ENCODE measurements at places on chromosomes 1 and 21.

DNA sequence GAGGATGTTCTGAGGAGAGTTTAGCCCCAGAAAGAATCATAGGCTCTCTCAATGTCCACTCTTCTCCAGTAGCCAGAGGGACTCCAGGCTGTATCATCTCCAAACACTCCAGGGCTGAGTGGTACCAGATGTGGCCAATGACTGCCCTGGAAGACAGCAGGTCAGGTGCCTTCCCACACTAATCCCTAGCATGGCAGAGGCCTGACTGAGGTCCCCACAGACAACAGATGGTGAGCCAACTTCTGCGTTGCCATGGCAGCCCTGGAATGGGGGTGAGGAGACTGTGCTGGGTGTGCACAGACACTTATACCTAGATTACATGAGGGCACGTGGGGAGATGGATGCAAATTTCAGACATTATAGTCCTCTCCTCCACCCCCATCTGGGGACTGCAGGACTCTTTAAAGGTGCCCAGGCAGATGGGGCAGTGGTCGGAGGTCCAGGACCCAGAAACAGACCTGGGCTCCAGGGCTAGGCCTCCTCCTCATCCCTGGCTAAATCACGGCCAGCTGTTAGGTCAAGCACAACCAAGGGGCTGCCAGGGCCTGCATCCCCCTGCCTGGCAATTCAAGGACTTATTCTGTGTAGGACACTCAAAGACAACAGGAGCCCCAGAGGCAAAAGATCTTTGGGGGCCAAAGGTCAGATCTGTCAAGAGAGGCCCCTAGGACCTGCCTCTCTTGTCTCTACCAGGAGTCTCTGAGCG lies 42.9 kb downstream of the CAMK2N1 start:
- DNase-seq, result no peak

- DNase-seq, result no peak
Measured at GRCh38 chr1:36735939-36736730, 253.4 kb upstream of the CSF3R start.

- no peak for DNase-seq
Measured at GRCh38 chr1:21935891-21936365, 1.2 kb downstream of the HSPG2 start.

- no peak for DNase-seq
Measured at GRCh38 chr1:27650539-27651175, 15.7 kb upstream of the FGR start.

DNA sequence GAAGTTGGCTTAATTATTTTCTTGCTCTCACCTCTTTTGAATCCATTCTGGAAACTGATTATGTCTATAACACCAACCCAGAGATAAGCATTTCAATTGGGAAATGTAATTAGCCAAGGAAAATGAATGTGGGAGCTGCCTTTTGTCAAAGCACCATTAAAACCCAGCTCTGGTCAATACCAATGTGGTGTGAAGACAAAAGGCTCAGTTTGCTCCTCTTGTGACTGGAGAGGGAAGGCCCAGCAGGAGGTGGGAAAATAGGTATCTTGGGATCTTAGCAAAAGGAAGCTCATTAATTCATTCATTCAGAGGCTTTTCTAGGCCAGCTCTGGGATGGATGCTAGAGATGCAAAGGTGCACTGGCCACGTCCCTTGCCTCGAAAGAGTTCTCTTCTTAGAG lies 75.0 kb upstream of the SELENON start:
- DNase-seq, result no peak

DNA sequence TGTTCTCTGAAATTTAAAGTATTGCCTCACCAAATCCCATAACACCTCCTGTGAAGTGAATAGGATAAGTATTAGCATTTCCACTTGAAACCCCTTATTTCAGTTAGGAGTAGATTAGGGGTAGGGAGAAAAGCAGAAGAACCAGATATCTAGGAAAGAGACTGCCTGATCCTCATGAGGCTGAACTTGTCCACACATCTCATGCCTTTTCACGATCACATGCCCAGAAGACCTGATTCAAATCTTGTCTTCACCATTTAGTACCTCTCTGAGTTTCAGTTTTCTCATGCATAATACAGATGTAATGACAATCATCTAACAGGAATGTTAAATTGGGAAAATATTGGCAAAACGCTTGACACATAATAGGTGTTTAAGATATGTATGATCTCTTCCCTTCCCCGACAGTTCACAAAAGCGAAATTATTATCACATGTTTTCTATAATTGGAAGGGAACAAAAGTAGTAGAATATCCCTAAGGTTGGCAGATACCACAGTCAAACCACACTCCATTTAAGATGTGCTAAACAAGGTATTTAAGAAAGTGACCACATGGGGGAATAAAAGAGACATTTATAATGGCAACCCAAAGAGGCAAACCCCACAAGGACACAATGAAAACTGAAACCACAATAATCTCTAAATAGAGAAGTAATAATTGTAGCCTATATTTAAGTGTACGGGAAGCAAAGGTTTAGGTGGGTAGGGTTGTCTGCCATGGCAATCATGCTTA lies 25.2 kb downstream of the GFI1 start:
- DNase-seq, result no peak

GRCh38 chr21:40671716-40672115 lies 175.2 kb downstream of the DSCAM start:
- DNase-seq, result no peak

DNA sequence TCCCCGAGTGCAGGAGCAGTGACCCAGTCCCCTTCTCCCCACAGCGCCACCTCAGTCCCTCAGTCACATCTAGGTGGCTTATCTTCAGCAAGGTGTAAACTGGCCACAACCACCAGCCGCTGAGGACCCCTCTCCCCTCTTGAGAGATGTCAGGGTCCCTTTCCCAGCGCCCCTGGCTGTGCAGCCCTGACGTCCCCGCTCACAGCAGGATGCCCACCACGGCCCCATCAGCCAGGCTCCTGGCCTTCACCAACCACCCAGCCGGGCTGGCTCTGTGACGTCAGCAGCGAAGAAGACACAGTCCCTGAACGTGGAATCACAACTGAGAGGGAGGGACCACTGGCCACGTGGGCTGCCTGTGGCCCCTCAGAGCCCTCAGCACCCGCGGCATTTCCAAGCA lies 249.4 kb downstream of the NPHP4 start:
- no peak for DNase-seq

DNA sequence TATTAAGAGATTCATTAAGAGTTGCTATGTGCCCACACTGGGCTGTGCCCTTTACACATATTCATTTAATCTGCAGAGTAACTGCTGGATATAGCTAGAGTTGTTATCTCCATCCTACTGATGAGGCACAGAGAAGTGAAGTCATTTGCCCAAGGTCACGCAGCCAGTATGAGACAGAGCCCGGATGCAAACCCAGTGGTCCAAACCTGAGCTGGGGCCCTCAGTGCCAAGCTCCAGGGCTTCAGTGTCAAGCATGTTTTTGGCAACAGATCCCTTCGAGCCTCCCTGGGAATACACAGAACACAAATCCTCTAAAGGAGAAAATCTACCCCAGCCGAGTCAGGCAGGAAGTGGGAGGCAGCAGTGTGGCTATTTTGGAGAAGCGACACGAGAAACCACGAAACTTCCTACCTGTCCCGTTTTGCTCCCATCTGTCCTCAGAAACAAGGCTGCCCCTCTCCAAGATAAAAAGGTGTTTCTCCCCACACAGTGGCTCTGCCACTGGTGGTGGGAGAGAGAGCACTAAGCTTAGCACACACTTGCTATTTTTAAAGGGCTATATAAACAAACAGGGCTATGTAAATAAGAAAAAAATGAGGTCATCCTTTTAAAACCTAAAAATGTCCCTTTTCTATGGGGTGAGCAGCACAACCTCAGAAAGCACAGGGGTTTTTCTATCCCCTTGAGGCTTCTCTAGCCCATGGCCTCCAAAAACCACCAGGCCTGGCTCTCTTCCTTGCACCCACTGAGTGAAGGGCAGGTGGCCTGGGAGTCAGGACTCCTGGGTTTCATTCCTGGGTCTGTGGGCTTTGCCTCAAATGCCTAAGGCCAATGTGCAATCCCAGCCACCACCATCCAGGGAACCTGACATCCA lies 138.6 kb upstream of the EDN2 start:
- no peak for DNase-seq

- DNase-seq, result no peak
Measured at GRCh38 chr1:55700359-55701130, 485.4 kb upstream of the USP24 start.

DNA sequence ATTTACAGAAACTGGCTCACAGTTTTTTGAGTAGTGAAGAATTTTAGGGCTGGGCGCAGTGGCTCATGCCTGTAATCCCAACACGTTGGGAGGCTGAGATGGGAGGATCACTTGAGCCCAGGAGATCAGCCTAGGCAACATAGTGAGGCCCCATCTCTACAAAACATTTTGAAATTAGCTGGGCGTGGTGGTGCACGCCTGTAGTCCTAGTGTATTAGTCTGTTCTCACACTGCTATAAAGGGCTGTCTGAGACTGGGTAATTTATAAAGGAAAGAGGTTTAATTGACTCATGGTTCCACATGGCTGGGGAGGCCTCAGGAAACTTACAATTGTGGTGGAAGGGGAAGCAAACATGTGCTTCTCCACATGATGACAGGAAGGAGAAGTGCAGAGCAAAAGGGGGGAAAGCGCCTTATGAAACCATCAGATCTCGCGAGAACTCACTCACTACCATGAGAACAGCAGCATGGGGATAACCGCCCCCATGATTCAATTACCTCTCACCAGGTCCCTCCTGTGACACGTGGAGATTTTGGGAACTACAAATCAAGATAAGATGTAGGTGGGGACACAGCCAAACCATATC lies 24.4 kb upstream of the DYRK1A start:
- DNase-seq, result no peak

GRCh38 chr1:29746076-29746665 lies 509.8 kb downstream of the PTPRU start:
- no peak for DNase-seq

GRCh38 chr1:4702932-4703331 lies 48.5 kb downstream of the AJAP1 start:
- DNase-seq, result no peak

DNA sequence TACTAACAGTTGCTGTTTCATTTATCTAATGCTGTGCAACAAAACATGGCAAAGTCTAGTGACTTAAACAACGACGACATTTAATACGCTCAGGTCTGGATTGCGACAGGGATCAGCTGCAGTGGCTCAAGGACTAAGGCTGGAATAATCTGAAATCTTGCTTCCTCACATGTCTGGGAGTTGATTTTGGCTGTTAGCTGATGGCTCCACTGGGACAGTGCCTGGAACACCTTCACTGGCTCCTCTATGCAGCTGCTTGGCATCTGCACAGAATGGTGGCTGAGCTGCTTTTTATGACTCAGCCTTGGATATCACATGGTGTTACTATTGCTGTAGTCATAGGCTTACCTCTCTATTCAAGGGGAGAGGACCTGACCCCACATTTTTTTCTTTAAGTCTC lies 24.0 kb upstream of the BTG3 start:
- DNase-seq, result no peak

DNA sequence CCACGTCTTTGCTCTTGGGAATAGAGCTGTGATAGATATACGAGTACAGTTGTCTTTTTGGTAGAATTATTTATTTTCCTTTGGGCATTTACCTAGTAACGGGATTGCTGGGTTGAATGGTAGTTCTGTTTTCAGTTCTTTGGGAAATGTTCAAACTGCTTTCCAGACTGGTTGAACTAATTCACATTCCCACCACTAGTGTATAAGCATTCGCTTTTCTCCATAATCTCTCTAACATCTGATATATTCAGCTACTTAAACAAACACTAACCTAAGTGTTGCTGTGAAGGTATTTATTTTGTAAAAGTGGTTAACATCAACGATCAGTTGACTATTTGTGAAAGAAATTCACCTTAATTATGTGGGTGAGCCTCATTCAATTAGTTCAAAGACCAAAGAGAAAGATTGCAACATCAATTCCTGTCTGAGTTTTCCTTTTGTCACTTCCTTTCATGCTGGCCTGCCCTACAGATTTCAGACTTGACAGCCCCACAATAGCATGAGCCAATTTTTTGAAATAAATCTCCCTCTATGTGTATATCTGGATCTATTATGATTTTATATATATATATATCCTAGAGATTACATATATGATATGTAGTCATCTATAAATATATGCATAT lies 26.7 kb upstream of the DUSP10 start:
- DNase-seq, result no peak

DNA sequence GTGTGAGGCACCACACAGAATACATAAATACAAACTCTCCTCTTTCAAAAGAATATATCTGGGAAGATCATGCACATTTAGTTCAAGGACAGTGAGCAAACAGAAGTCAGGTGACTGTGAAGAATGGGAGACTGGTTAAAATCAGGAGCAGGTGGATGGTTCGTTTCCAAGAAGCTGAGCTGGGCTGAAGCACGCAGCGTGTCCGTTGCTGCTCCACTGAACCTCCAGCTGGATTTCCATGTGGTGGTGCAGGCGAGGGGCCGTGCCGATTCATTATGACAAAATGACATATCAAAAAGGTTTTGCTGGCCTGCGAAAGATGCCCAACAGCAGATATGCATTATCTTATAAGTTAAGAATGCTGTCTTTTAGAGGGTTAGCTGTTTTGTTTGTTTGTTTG lies 66.0 kb downstream of the OLIG1 start:
- no peak for DNase-seq

DNA sequence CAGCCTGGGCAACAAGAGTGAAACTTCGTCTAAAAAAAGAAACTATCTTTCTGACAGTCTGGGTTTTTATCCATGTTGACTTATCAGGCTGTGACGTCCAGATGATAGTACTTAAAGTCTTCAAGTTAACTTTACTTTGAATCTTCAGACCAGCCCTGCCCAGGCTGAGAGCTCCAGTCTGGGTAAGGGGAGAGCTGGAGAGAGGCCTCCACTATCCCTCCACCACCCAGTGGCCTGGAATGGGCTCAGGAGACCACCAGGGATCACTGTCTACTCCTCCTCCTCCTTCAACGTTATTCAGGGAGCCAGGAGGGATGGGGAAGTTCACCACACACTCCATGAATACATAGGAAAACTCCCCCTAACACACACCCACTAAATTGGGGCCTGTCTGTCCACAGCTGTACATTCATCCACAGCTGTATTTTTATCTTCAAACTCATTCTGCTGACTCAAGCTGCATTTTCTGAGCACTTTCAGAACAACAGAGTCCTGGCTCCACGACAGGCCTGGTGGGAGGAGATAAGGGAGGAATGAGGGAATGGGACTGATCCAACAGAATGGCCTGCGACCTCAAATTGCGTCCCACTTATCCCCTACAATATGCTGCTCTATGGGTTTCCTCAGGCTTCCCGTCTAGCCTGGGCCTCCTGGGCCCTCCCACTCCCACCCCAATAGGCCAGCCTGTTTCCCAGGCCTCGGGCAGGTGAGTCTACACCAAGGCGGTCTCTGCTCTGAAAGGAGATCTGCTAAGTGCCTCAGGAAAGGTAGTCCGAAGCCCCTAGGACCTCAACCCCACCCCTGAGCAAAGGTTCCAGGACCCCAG lies 1.8 kb downstream of the SLC45A3 start:
- no peak for DNase-seq

- DNase-seq, result peak; percentile 90
Measured at GRCh38 chr1:95041491-95042165, 31.1 kb downstream of the ALG14 start.

DNA sequence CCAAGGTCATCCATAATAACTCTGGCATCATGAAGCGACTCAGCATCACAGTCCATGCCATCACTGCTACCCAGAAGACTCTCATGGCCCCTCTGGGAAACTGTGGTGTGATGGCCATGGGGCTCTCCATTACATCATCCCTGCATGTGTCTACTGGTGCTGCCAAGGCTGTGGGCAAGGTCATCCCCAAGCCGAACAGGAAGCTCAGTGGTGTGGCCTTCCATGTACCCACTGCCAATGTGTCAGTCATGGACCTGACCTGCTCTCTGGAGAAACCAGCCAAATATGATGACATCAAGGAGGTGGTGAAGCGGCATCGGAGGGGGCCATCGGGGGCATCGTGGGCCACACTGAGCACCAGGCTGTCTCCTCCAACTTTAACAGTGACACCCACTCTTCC lies 65.1 kb upstream of the ARHGAP29 start:
- DNase-seq, result no peak

GRCh38 chr21:28714777-28715464 lies 277.8 kb downstream of the LTN1 start:
- no peak for DNase-seq

Measured in pons (tissue), 1 donor.